NCI-H446 treated with DMSO at 0.1 percent for 48 hours (cell line): ENCODE measurements at places on chromosomes 3 and 15.
A peak's percentile ranks its signal among the peaks of the same experiment; 100 is the strongest.

DNA sequence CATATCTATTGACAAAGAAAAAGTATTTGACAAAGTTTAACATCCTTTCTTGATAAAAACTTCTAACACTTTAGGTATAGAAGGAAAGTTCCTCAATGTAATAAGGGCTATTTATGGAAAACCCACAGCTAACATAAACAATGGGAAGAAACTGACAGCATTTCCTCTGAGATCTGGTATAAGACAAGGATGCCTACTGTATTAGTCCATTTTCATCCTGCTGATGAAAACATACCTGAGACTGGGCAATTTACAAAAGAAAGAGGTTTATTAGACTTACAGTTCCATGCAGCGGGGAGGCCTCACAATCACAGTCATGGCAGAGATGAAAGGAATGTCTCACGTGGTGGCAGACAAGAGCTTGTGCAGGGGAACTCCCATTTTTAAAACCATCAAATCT lies 17.8 kb upstream of the CLDN1 start:
- no peak for DNase-seq

DNA sequence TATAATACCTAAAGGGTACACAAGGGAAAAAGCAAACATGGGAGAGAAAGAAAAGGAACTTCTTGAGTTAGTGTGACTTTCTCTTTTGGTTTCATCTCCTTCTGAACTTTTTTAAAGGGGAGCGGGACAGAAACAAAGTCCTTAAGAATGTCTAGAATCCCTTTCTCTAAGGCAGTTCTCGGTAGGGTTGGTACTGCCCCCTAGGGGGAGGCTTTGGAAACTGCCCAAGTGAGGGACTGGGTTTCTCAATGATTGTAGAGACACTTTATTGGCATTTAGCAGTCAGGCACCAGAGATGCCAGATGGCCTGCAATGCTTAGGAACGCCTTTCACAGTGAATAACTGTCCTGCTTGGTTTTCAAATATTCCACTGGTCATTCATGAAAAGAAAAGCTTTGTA lies 172.7 kb downstream of the WDR72 start:
- DNase-seq: peak; percentile 4

DNA sequence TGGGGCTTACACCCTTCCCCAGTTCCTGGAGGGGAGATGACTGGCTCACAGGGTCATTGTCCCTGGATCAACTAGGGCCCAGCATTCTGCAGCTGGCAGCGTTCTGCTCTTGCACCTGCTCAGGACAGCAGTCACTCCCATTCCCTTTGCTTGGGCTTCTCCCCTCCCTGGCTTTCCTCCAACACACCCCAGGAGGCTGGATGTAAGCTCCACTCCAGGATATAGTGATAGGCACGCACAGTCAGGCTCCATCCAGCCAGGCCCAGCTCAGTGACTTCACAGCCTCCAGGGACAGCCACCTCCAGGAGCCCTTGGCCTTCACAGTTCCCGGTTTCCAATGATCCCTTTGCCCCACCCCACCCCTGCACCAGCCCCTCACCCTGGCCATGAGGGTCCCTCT lies 1.9 kb downstream of the SPTBN5 start:
- DNase-seq: no peak

GRCh38 chr15:60049948-60050347 lies 45.8 kb downstream of the FOXB1 start:
- no peak for DNase-seq

GRCh38 chr15:70182858-70183695 lies 85.4 kb upstream of the TLE3 start:
- no peak for DNase-seq

DNA sequence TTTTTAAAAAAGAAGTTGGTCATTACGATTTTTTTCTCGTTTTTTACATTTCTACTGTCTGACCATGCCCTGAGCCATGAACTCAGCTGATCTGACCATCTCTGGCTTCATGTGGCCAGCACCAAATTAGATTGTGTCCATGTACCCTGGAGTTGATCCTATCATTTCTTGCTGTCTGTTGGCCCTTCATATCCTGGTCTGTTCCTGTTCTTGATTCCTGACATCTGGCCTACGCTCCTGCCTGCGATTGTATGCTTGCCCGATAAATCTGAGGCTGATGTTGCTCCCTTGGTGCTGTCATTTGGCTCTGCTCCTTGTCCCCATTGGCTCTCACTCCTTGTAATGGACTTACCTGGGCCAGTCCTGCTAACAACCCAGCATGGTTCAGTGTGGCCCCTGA lies 89.8 kb upstream of the IGSF10 start:
- no peak for DNase-seq

DNA sequence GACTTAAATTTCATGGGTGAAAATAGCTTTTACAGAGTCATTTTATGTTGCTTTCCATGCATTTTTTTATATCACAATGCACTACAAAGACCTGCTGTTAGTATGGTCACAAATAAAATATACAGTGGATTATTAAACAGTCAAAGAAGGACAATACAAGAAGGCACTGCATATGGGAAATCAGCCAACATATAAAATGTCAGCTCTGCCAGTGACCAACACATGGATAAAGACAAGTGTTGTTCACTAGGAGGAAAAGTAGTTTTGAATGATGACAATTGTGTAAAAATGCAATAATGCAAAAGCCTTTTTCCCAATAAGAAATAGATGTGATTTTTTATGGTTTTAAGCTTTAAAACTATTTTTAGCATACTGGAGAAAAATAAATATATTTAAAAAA lies 425.3 kb upstream of the CBLB start:
- DNase-seq: no peak

GRCh38 chr3:138889792-138890191 lies 55.1 kb upstream of the PIK3CB start:
- no peak for DNase-seq

DNA sequence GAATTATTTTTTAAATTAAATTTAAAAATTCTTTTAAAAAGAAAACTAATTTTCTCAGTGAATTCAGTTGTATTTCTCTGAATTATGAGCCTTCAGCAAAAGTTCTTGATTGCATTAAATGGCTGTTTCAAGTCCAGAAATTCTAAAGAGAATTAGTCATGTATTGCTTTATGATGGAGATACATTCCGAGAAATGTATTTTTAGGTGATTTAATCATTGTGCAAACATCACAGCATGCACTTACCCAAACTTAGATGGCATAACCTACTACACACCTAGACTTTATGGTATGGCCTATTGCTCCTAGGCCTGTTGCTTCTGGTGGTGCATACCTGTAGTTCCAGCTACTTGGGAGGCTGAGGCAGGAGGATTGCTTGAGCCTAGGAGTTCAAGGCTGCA lies 44.3 kb upstream of the GCNT3 start:
- DNase-seq: no peak

DNA sequence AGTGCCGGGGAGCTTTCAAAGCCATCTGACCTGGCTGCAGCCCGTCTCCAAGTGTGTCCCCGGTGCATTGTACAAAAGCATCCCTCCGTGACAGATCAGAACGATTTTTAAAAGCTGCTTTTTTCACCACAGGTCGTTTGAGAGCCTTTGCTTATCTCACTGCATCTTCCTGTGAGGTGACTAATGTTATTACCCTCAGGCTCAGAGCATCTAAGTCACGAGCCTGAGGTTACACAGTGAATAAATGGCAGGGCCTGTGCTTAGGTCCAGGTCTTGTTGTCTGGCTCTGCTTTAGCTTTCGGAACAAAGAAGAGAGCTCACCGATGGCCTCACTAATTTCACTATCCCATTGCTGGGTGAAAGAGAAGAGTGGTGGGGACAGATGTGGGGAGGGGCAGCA lies 83.3 kb downstream of the SEC22A start:
- DNase-seq: no peak

- no peak for DNase-seq
Measured at GRCh38 chr3:172980849-172981248, 160.2 kb downstream of the SPATA16 start.
